H7 (cell line): ENCODE measurements at places on chromosomes 5 and 9.

GRCh38 chr5:55935371-55935770 lies 59.4 kb downstream of the IL6ST start:
- peak; percentile 4 for DNase-seq

- DNase-seq: no peak
Observed at GRCh38 chr5:31095796-31096195, 97.7 kb upstream of the CDH6 start.

GRCh38 chr5:172493461-172493860 lies 39.1 kb upstream of the SH3PXD2B start:
- no peak for DNase-seq

GRCh38 chr9:135960411-135961276 lies 529 bp downstream of the UBAC1 start:
- DNase-seq: peak; percentile 91

DNA sequence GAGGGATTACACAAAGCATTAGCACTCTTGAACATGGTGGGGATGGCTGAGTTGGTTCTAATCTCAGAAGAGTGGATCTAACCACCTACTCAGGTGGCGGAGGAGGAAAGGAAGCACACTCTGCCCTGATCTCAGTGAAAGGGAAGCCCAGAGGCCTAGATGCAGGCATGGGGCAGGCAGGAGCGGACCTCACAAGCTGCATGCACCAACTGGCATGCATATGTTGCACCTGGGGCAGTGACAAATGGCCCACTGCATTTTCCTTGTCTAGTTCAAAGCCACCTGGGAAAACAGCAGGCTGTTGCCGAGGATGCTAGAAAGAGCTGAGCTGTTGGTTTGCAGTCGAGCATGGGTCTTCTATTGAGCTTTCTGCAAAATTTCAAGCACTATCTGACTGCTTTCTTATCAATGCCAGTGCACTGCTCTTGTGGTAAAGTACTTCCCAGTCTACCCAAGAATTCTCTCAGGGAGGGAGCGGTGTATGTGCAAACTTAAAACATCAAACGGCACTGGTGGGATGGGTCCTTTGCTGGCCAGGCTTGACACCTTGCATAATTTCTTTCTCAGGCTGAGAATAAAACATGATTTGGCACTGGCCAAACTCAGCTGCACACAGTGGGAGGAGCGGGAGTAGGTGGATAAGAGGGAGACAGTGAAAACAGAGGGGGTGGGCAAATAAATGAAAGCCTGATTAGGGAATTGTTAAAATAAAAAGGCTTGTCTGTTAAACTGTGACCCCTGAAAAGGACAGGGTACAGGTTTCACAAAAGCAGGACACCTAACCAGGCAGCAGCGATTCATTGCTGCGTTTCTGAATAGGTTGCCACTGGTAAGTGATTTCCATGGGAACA lies 108.9 kb downstream of the MARCHF3 start:
- no peak for DNase-seq

DNA sequence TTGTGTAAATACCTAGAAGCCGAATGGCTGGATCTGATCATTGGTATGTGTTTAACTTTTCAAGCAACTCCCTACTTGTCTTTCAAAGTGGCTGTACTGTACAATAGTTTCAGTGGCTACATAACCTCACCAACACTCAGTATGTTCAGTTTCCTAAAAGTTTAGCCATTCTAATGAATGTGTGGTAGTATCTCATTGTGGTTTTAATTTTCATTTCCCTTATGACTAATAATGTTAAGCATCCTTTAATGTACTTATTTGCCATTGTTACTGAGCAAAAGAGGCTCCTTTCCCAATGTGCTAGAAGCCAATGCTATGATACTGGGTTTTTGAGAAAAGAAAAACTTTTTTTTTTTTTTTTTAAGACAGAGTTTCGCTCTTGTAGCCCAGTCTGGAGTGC lies 27.8 kb upstream of the ALDOB start:
- no peak for DNase-seq

DNA sequence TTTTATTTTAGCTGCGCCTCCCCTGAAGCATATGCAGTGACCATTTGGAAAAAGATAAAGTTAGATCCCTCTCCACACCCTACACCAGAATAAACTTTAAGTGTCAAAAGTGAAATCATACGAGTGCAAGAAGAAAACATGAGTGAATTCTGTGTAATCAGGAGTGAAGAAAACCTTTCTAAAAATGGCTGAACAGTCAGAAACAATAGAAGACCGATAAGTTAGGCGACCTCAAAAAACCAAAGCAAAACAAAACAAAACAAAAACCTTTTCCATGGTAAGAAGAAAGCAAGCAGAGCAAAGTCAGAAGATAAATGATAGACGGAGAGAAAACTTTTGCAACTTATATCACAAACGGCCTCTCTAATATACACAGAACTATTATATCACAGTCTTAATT lies 16.6 kb upstream of the TSC1 start:
- no peak for DNase-seq

DNA sequence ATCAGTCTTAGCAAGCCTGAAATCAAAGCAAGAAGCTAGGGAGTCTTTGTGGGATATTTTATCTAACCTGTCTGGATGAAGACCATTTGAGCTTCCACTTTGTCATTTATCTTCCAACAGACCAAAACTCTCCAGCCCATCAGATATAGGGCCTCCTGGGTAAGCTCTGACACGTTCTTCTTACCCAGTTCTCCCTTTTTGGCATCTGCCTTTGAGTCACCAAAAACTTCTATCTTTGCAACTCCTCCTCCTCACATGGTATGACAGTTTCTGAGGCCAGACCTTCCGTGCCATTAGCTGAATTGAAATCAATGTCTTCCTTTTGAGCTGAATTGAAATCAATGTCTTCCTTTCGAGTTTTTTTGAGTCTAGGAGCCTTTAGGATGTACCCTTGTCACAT lies 156.6 kb upstream of the SPRY4 start:
- no peak for DNase-seq

DNA sequence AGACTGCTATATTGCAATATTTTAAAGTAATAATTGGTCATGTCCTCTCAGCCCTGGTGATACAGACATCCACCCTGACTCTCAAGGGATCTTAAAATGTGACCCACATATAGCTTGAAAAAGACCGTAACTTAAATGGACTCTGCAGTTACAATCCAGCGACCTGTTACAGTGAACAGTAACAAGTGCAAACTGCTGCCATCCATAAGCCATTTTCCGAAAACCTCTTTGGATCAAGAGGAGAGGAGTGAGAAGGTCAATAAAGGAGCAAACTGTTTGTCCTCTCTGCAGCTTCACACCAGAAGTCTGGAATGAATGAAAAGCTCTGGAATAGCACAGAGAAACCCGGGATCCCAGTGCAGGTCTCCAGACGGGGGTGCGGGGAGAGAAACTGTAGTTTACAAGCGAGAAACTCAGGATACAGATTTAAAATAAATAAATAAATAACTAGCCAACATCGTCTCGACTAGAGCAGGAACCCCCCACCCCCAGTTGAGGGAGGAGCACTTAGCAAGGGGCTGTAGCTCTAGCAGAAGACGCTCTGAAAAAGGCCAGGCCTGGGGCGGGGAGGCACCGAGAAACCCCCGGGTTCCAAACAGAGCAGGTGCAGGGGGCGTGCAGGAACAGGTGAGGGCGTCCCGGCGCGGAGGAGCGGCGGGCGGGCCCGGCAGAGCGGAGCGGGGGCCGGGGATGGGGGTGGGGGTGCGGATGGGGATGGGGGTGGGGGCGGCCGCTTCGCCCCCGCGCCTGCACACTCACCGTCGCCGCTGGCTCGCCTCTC lies 572 bp downstream of the ZDHHC21 start:
- no peak for DNase-seq
